ENCODE measurements at places on chromosomes 2 and 18.

DNA sequence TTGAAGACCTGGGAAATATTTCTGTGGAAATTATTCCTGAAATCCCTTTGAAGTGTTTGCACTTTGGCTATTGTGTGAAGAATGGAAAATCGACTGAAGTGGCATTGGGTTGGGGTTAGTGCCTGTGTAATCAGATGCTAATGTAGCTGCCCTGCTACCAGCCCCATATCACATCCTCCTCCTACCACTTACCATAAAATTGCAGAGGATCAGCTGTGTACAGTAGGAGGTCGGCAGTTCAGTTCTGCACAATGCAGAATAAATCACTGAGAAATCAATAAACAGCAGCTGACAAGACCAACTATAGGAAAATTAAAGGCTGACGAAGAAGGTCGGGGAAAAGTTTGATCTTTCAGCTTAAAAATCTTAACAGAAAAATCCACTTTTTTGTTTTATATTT, 440.9 kb downstream of the PTPRM start:
- peaks cover 4% of the 10 kb centered on the region for H3K4me1 ChIP-seq
- no peaks in the 10 kb centered on the region for H3K36me3 ChIP-seq
- H3K4me3 ChIP-seq: no peak overlapping the region
- no peak overlapping the region for H3K27ac ChIP-seq

- no peaks in the 10 kb centered on the region for H3K4me1 ChIP-seq
- DNase-seq: no peak
- H3K4me3 ChIP-seq: no peak overlapping the region
These were observed 96.7 kb upstream of the ACKR3 start for GRCh38 chr2:236472720-236473495.

DNA sequence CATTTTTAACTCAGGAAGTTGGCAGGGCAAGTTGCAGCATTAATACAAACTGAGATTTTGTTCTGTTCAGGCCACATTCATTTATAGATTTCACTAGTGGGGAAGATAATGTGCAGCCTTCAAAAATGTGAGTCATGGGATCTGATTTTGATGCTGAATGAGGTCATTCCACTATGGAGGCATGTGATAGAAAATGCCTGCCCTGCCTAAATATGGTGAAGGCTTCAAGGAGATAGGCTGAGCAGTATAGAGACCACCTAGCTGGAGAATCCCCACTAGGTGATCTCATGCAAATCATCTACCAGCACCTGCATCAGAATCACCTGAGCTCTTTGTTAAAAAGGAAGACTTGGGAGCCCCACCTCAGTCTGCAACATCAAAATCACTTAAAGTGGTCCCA, 43.7 kb downstream of the PAX3 start:
- no peak for DNase-seq
- H3K27me3 ChIP-seq: no peaks in the 10 kb centered on the region
- no peaks in the 10 kb centered on the region for H3K4me1 ChIP-seq
- H3K27ac ChIP-seq: no peak overlapping the region
- no peaks in the 10 kb centered on the region for H3K36me3 ChIP-seq

DNA sequence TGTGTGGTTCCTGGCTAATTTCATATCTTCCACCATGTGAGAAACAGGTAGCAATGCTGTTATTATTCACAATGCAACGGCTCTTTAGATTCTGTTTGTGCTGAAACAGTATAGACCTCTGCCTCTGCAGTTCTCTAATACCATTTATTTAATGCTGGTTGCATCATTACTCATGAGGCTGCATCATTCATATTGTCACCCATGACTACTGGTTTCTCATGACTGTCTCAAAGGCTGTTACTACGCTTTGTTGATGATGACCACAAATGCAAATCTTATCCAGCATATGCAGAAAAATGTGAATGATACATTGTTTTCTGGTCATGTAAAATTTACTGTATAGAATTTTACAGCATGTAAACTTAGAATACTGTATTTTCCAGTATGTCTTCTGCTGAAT, 22.5 kb downstream of the CAVIN2 start:
- no peak overlapping the region for H3K4me3 ChIP-seq
- H3K27ac ChIP-seq: no peak overlapping the region
- H3K27me3 ChIP-seq: no peaks in the 10 kb centered on the region
- no peak for DNase-seq
- no peaks in the 10 kb centered on the region for H3K36me3 ChIP-seq

GRCh38 chr18:51070545-51070944, 40.5 kb downstream of the SMAD4 start:
- H3K27me3 ChIP-seq: no peaks in the 10 kb centered on the region
- peaks cover 37% of the 10 kb centered on the region for H3K4me1 ChIP-seq
- H3K4me3 ChIP-seq: no peak overlapping the region

- H3K27ac ChIP-seq: no peak overlapping the region
- DNase-seq: no peak
- no peak overlapping the region for H3K4me3 ChIP-seq
- no peaks in the 10 kb centered on the region for H3K36me3 ChIP-seq
- no peaks in the 10 kb centered on the region for H3K4me1 ChIP-seq
These were observed 236.8 kb downstream of the EPHA4 start for GRCh38 chr2:221335219-221335752.

GRCh38 chr2:132560562-132560961, 109.4 kb downstream of the LYPD1 start:
- H3K27ac ChIP-seq: no peak overlapping the region
- H3K27me3 ChIP-seq: no peaks in the 10 kb centered on the region
- H3K4me1 ChIP-seq: no peaks in the 10 kb centered on the region
- no peak overlapping the region for H3K4me3 ChIP-seq
- H3K36me3 ChIP-seq: no peaks in the 10 kb centered on the region
- peak; percentile 88 for DNase-seq

GRCh38 chr2:70922235-70923234, 13.2 kb upstream of the ATP6V1B1 start:
- no peak overlapping the region for H3K4me3 ChIP-seq
- H3K36me3 ChIP-seq: no peaks in the 10 kb centered on the region
- peaks cover 53% of the 10 kb centered on the region for H3K27me3 ChIP-seq

DNA sequence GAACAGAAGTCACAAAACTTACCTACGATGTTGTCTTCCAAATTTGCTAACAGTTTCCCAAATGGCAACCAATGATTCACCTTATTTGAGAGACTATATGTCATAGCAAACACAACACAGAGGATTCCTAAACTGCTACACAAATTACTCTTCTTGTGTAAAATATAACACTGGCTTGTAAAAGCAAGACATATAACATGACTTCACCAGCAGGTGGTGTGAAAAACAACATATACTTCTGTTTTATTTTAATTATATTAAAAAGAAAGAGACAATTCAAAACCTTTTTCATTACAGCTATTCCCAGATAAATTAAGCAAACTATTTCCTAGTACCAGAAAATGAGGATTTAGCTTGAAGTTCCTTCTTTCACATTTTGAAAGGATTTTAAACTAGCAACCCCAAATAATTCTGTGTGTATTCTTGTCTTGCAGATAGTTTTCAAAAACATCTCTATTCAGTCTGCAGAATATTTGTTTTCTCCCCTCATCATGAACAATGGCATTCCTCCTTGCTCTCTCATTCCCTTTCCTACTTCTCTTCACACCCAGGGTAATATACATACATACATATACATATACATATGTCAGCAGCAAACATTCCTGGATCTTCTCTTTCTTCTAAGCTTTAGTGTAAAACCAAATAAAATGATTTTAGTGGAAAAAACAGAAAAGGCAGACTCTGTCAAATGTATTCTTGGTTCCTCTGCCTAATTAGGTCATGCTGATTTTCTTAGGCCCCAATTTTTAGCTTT, 62.1 kb downstream of the SCN3A start:
- no peaks in the 10 kb centered on the region for H3K4me1 ChIP-seq
- no peaks in the 10 kb centered on the region for H3K36me3 ChIP-seq
- DNase-seq: no peak
- no peak overlapping the region for H3K27ac ChIP-seq
- H3K4me3 ChIP-seq: no peak overlapping the region

DNA sequence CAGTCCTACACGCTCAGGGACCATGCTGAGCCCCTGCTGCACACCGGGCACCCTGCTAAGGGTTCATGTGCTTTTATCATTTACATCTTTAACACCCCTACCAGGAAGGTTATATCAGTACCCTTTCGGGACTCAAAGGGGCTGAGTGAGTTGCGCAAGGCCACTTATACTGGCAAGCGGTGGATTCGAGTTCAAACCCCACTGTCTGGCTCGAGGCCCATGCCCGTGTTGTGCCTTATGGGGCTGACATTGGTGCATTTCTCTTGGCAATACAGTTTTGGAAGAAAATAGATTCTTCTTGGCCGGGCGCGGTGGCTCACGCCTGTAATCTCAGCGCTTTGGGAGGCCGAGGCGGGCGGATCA, 69.5 kb upstream of the MAP4K4 start:
- no peaks in the 10 kb centered on the region for H3K27me3 ChIP-seq
- H3K4me1 ChIP-seq: no peaks in the 10 kb centered on the region
- no peaks in the 10 kb centered on the region for H3K36me3 ChIP-seq
- H3K27ac ChIP-seq: no peak overlapping the region
- no peak overlapping the region for H3K4me3 ChIP-seq

- H3K4me1 ChIP-seq: peaks cover 4% of the 10 kb centered on the region
- no peak for DNase-seq
- H3K36me3 ChIP-seq: no peaks in the 10 kb centered on the region
- no peak overlapping the region for H3K27ac ChIP-seq
These were observed 88.5 kb downstream of the TGIF1 start for GRCh38 chr18:3538456-3538855.

DNA sequence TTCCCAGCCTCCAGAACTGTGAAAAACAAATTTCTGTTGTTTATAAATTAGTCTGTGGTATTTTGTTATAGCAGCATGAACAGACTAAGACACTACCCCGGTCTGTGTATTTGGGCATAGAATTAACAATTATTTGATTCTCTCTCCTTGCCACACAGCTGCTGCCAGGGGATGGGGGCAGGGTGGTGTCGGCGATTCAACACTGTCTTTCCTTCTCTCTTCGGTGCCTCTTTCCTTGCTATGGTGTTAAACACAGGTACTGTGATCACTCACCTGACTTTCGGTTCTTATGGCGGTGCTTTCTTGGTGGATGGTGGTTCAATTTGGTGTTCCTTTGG, 50.8 kb upstream of the CTAGE1 start:
- H3K27me3 ChIP-seq: no peaks in the 10 kb centered on the region
- no peak for DNase-seq
- no peak overlapping the region for H3K27ac ChIP-seq
- no peak overlapping the region for H3K4me3 ChIP-seq

DNA sequence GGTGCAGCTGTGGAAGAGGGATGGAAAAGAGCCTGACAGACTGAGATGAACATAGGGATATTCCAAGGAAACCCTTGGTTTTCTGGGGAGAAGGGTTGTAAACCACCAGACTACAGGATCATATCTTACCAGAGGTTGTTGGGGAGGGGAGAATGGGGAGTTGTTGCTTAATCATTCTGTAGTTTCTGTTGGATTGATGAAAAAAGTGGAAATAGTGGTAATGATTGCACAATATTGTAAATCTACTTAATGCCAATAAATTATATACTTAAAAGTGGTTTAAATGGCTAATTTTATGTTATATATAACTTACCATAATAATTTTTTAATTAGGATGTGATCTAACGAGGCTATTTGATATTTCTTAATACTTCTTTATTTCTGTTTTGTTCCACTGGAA, 800.9 kb downstream of the BCL11A start:
- no peaks in the 10 kb centered on the region for H3K27me3 ChIP-seq
- H3K36me3 ChIP-seq: no peaks in the 10 kb centered on the region
- DNase-seq: no peak
- H3K4me1 ChIP-seq: no peaks in the 10 kb centered on the region
- H3K27ac ChIP-seq: no peak overlapping the region
- H3K4me3 ChIP-seq: no peak overlapping the region

- no peak overlapping the region for H3K4me3 ChIP-seq
- H3K27ac ChIP-seq: no peak overlapping the region
- H3K36me3 ChIP-seq: peaks cover 8% of the 10 kb centered on the region
- peaks cover 61% of the 10 kb centered on the region for H3K4me1 ChIP-seq
- no peaks in the 10 kb centered on the region for H3K27me3 ChIP-seq
- DNase-seq: no peak
These were observed 120.4 kb downstream of the TPGS2 start for GRCh38 chr18:36708366-36708765.

- H3K27me3 ChIP-seq: no peaks in the 10 kb centered on the region
- no peak for DNase-seq
- no peaks in the 10 kb centered on the region for H3K36me3 ChIP-seq
- no peak overlapping the region for H3K27ac ChIP-seq
- no peak overlapping the region for H3K4me3 ChIP-seq
These were observed 194.1 kb downstream of the PTPRM start for GRCh38 chr18:7760967-7761948.

- H3K27me3 ChIP-seq: peaks cover 2% of the 10 kb centered on the region
- peaks cover 5% of the 10 kb centered on the region for H3K4me1 ChIP-seq
- H3K4me3 ChIP-seq: peak overlapping the region; percentile 67
These were observed 861 bp upstream of the KLHL23 start for GRCh38 chr2:169732583-169733358.

GRCh38 chr18:24271381-24272228, 126.0 kb downstream of the OSBPL1A start:
- peak overlapping the region; percentile 93 for H3K27ac ChIP-seq
- no peaks in the 10 kb centered on the region for H3K27me3 ChIP-seq
- no peak for DNase-seq
- H3K4me1 ChIP-seq: peaks cover 57% of the 10 kb centered on the region

- no peak for DNase-seq
- peaks cover 11% of the 10 kb centered on the region for H3K4me1 ChIP-seq
- no peaks in the 10 kb centered on the region for H3K27me3 ChIP-seq
- H3K4me3 ChIP-seq: no peak overlapping the region
These were observed 15.3 kb upstream of the ACOXL start for GRCh38 chr2:110716959-110717645.

- H3K4me1 ChIP-seq: peaks cover 49% of the 10 kb centered on the region
- H3K27ac ChIP-seq: no peak overlapping the region
- H3K4me3 ChIP-seq: no peak overlapping the region
- H3K36me3 ChIP-seq: no peaks in the 10 kb centered on the region
- H3K27me3 ChIP-seq: no peaks in the 10 kb centered on the region
- no peak for DNase-seq
These were observed 172.1 kb downstream of the SETBP1 start for GRCh38 chr18:44852818-44853217.

- no peak overlapping the region for H3K4me3 ChIP-seq
- H3K4me1 ChIP-seq: no peaks in the 10 kb centered on the region
- H3K36me3 ChIP-seq: no peaks in the 10 kb centered on the region
- no peak for DNase-seq
- no peaks in the 10 kb centered on the region for H3K27me3 ChIP-seq
These were observed 399.8 kb downstream of the CDH7 start for GRCh38 chr18:66150650-66151049.

- no peaks in the 10 kb centered on the region for H3K36me3 ChIP-seq
- DNase-seq: no peak
- H3K27ac ChIP-seq: no peak overlapping the region
- no peak overlapping the region for H3K4me3 ChIP-seq
These were observed 28.6 kb downstream of the DOCK10 start for GRCh38 chr2:225013425-225014365.

DNA sequence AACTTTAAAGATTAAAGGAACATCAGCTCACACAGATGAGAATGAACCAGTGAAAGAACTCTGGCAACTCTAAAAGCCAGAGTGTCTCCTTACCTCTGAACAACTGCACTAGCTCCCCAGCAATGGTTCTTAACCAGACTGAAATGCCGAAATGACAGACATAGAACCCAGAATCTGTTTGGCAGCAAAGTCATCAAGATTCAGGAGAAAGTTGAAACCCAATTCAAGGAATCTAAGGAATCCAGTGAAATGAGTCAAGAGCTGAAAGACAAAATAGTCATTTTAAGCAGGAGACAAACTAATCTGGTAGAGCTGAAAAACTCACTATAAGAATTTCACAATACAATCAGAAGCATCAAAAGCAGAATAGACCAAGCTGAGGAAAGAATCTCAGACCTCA, 72.0 kb downstream of the STRADB start:
- no peaks in the 10 kb centered on the region for H3K27me3 ChIP-seq
- no peaks in the 10 kb centered on the region for H3K4me1 ChIP-seq
- H3K27ac ChIP-seq: no peak overlapping the region
- no peaks in the 10 kb centered on the region for H3K36me3 ChIP-seq
- no peak for DNase-seq

Measured in esophagus muscularis mucosa (tissue), 4 donors.